ENCODE measurements at places on chromosomes 2 and 18.

DNA sequence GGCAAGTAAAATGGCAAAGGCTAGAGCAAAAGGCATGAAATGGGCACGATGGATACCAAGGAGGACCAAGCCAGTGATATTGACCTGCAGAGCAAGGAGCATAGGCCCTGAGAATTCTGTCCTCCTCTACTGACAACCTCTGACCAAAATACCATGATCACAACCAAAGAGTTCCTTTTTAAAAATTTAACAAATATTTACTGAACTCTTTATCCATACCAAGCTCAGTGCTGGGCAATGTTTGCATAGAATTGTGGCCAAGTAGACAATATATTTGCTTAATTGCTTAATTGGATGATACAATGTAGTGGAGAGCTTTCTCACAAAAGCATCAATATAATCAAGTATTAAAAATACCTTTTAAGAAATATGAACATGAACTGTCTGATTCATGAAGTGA lies 265.7 kb downstream of the ICOS start:
- no peak for DNase-seq

GRCh38 chr2:64574871-64575270 lies 50.7 kb downstream of the AFTPH start:
- no peak for DNase-seq

- DNase-seq = no peak
Measured at GRCh38 chr18:75066936-75067335, 142.0 kb downstream of the PTGR3 start.

GRCh38 chr2:187134306-187134705 lies 285.3 kb upstream of the ZSWIM2 start:
- DNase-seq = no peak

GRCh38 chr2:75853436-75853835 lies 142.7 kb upstream of the GCFC2 start:
- DNase-seq = no peak

- DNase-seq = no peak
Measured at GRCh38 chr18:3458952-3459853, 9.2 kb downstream of the TGIF1 start.

- no peak for DNase-seq
Measured at GRCh38 chr2:176633754-176634153, 364.5 kb downstream of the MTX2 start.

DNA sequence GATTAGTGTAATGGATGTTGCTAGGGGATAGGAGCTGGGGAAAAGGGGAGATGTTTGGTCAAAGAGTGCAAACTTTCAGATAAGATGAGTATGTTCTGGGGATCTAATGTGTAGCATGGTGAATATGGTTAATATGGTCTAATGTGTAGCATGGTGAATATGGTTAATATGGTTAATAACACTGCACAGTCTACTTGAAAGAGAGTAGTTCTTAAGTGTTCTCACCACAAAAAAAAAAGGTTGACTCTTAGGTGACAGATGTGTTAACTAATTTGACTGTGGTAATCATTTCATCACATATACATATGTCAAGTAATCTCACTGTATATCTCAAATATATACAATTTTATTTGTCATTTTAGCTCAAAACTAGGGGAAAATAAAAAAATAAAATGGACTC lies 121.3 kb upstream of the CD226 start:
- DNase-seq = no peak

All from Karpas-422 (cell line).